ENCODE measurements at places on chromosomes 16 and 17.

- no peak for DNase-seq
Observed at GRCh38 chr17:19372439-19372838, 5.9 kb upstream of the MAPK7 start.

GRCh38 chr16:23254338-23254737, 47.8 kb upstream of the SCNN1B start:
- no peak for DNase-seq

- DNase-seq: no peak
Observed at GRCh38 chr17:77002103-77003045, 134.2 kb downstream of the MGAT5B start.

GRCh38 chr16:4692460-4693295, 684 bp upstream of the NUDT16L1 start:
- DNase-seq: no peak

DNA sequence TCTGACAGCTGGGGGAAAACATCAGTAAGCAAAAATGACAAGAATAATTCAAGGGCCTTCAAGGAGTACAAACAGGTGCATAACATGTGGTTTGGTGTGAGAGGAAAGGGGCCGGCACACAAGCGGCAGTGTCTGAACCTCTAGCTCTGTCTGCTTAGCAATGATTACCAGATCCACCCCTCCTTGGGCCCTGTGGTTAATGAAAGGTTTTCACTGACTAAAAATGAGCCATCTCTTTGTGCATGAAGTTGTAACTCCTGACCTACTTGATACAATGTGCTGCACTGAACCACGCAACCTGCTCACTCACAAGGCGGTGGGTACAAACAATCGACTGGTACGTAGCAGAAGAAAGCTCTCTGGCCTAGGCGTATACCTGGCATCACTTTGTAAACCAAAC, 15.1 kb downstream of the FAM117A start:
- peak; percentile 38 for DNase-seq

GRCh38 chr17:67594115-67594880, 123.4 kb upstream of the NOL11 start:
- DNase-seq: no peak

Data from stimulated activated CD8-positive, alpha-beta memory T cell treated with anti-CD3 and anti-CD28 coated beads, Interleukin-7, amount 100 ng/mL, for 4 hours (primary cell).